Activated CD8-positive, alpha-beta memory T cell treated with anti-CD3 and anti-CD28 coated beads, Interleukin-2, amount 10 ng/mL, durations not matched to agents 7 days and 5 days (primary cell): ENCODE measurements at places on chromosomes 13 and 19. TPM values are rescaled to one million over a fixed set of nuclear protein-coding genes. Genes with fewer than 3 reads are reported as not detected.
A peak's percentile ranks its signal among the peaks of the same experiment; 100 is the strongest.

ZNF888 gene
- total RNA-seq, result 4.6 TPM

- no peaks in the 10 kb centered on the region for H3K27me3 ChIP-seq
- H3K4me3 ChIP-seq, result no peak overlapping the region
- H3K4me1 ChIP-seq, result no peaks in the 10 kb centered on the region
- DNase-seq, result no peak
- H3K27ac ChIP-seq, result no peak overlapping the region
- peaks cover 11% of the 10 kb centered on the region for H3K36me3 ChIP-seq
These were observed 107.0 kb upstream of the RFC3 start for GRCh38 chr13:33710924-33711323.

PSG5 gene
- total RNA-seq, result not detected

GRCh38 chr19:45668342-45668871, 386 bp downstream of the GIPR start:
- H3K4me1 ChIP-seq, result peaks cover 33% of the 10 kb centered on the region
- peak overlapping the region; percentile 84 for H3K4me3 ChIP-seq
- no peaks in the 10 kb centered on the region for H3K36me3 ChIP-seq
- H3K27ac ChIP-seq, result peak overlapping the region; percentile 75

OR10H1 gene
- not detected for total RNA-seq

GRCh38 chr19:50669302-50670101, 20.3 kb downstream of the C19orf81 start:
- no peak overlapping the region for H3K27ac ChIP-seq
- no peaks in the 10 kb centered on the region for H3K36me3 ChIP-seq
- H3K27me3 ChIP-seq, result peaks cover 43% of the 10 kb centered on the region
- no peak overlapping the region for H3K4me3 ChIP-seq

C13orf42 gene
- not detected for total RNA-seq

DNA sequence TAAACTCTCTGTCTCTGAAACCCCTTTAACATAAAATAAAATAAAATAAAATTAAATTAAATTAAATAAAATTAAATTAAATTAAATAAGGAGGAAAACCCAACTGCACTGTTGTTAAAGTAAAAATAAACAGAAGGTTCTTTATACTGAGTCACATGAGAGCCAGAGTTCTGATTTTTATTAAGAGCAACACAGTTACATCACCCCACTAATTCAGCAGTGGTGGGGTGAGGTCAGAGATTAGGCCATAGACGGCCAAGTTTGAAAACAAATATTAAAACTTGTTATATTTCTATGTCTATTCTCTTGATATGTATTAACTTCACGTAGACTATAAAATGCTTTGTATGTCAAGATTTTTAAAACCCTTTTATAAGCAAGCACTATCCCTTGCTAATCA, 59.5 kb downstream of the MYCBP2 start:
- no peaks in the 10 kb centered on the region for H3K27me3 ChIP-seq
- H3K27ac ChIP-seq, result no peak overlapping the region
- H3K36me3 ChIP-seq, result peaks cover 33% of the 10 kb centered on the region

EEF1AKMT1 gene
- 7.5 TPM for total RNA-seq

- no peaks in the 10 kb centered on the region for H3K36me3 ChIP-seq
- no peak overlapping the region for H3K27ac ChIP-seq
- H3K4me1 ChIP-seq, result peaks cover 22% of the 10 kb centered on the region
- peaks cover 12% of the 10 kb centered on the region for H3K27me3 ChIP-seq
These were observed 547 bp downstream of the ABCC4 start for GRCh38 chr13:95300625-95301182.

DNA sequence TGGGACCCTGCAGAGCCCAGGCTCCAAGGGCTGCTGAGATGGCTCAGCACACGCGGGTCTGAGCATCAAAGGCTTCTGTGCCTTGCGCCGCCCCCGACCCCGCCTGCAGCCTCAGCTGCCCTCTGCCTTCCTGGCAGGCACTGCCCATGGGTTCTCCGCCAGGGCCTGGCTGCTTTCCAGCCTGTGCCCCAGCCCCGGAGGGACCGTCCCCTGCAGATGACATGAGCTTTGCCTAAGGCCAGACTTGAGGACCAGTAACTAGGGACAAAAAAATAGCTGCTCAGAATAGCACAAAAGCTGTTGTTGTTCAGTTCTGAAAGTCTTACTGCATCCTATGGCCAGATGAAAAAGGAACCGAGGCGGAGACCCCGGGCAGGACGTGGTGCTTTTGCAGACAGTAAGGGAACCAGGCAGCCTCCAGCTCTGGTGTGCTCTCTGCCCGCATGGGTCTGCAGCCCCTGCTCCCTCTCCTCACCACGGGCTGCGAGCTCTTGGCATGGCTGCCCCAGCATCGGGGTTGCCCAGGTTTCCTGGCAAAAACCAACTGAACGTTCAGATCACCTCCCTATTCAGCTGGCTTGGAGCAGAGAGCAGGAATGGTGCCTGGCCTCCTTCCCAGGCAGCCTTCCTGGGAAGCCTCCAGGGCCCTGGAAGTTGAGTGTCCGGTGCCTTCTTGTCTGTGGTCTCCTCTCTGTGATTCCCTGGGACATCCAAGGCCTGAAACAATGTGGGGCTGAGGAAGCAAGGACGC, 12.5 kb upstream of the CFAP97D2 start:
- peaks cover 11% of the 10 kb centered on the region for H3K4me1 ChIP-seq
- no peak overlapping the region for H3K27ac ChIP-seq
- H3K36me3 ChIP-seq, result no peaks in the 10 kb centered on the region
- H3K4me3 ChIP-seq, result no peak overlapping the region

KL gene
- 0.23 TPM for total RNA-seq
